Anterior cingulate cortex (tissue), 58 donors: ENCODE measurements at places on chromosomes 7 and 10.

- DNase-seq: no peak
These were observed 2.7 kb upstream of the CYP3A7 start for GRCh38 chr7:99737726-99738125.

- DNase-seq: no peak
These were observed 184.0 kb upstream of the INHBA start for GRCh38 chr7:41886901-41887311.

DNA sequence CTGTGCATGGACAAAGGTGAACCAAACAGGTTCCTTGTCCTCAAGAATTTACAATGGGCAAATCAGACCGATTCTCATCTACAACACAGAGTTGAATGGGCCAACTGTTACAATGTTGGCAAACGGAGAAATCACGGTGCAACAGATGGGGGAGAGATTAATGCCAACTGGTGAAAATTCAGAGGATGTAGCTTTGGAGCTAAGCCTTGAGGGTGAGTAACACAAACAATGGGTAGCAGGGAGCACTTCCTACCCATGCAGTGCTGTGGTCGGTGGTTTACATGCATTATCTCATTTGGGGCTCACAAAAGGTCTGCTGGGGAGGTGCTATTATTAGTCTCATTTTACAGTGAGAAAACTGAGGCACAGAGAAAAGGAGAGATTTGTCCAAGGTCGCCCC lies 902 bp upstream of the NFE2L3 start:
- DNase-seq: no peak

DNA sequence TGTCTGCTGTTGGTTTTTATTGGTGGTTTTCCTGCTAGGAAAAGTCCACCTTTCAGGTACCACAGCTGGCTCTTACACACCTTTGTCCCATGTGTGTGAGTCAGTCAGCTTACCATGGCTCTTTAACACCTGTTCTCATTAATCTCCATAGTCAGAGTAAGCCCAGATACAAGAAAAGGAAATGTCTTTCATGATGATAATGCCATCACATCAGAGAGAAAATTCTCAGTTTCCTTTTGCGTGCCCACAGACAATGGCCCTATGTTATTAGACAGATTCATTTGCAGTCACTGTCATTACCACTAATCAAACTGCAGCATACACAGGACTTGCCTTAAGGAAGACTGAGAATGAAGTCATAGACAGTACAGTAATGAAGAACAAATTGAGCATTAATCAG lies 1583.6 kb upstream of the LRRTM3 start:
- DNase-seq: no peak

DNA sequence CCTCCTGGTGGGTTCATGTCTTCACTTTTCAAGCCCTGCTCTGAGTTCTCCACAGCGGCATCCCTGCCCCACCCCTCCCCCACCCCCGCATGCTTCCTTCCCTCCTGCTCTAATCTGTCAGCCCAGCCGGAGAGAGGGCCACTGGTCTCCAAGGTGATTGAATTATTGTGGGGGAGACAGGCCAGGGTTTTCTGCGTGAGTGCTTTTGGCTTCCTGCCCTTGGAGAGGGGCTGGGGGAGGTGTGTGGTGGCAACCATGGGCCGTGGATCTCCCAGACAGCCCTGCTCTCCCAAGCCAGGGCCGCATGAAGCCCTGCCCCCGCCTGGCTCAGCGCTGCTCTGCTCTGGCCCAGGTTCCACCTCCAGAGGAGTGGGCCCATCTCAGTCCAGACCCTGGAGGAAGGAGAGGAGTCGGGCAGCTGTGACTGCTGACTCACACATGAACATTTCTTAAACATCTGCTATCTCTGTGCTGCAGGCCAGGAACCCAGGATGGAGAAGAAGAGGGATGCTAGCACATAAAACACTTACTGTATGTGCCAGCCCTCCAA lies 109.9 kb downstream of the ZMIZ1 start:
- peak; percentile 45 for DNase-seq

DNA sequence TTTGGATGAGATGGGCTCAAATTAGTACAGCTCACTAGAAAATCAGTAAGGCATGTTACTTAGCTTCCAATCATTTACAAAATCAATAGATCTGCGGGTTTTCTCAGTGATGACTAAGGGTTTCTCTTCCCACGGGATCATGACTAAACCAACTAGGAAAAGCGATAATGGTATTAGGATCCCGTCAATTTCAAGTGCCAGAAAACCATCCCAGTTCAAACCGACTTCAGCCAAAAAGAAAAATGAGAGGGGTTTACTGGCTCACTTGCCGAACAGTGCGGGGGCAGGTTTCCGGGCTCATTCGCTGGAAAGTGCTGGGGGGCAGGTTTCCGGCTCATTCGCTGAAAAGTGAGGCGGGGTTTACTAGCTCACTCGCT lies 62.1 kb upstream of the LYZL2 start:
- no peak for DNase-seq

DNA sequence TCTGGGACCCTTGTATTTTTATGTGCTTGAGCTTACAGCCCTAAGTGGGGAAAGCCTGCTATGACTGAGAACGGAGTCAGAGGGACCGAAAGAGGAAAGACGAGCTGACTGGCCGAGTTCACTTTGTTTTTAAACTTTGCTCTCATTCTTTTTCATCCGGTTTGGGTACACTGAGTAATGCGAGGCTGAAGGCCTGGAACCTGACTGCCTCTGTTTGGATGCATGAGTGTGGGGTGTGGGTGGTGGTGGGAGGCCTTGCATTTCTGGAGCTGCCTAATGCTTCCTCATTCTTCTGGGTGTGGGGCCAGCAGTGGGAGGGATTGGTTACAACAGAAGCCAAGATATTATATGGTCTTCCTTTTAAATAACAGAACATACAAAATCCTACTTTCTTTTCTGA lies 155.5 kb downstream of the BUB3 start:
- DNase-seq: no peak

DNA sequence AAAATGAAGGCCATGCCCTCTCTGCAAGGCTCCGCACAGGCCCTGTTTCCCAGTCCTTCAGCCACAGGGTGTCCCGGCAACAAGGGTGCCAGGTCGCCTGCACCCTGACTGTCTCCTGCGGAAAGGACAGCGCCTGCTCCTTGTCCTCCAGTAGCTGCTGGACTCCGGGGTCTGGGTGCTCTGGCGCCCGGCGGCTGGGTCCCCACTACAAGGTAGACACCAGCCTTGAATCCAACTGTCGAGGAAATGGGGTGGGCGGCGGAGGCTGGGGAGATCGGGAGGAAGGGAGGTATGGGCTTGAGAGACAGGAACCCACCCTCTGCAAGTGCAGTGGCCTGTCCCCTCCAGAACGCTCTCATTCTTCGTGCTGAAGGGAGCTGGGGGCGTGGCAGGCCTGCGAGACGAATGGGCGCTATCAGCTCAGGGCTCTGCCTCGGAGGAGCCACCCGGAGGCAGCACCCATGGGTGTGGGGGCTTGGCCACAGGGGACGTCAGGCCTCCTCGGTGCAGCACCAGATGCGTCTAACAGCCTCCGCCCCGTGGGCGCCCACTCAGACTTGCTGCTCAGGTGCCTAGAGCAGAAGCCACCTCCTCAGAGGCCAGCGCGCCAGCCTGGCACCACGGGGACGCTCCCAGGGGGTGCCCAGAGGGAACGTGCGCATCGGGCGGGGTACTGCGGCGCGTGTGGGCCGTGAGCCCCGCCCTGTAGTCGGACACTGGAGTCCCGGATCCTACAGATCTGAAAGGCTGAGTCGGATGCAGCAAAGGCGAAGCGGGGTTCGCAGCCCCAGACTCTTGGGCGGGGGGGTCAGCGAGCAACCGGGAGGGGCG lies 15.6 kb downstream of the ADAM8 start:
- no peak for DNase-seq

- no peak for DNase-seq
These were observed 23.3 kb downstream of the PODXL start for GRCh38 chr7:131533151-131533559.

DNA sequence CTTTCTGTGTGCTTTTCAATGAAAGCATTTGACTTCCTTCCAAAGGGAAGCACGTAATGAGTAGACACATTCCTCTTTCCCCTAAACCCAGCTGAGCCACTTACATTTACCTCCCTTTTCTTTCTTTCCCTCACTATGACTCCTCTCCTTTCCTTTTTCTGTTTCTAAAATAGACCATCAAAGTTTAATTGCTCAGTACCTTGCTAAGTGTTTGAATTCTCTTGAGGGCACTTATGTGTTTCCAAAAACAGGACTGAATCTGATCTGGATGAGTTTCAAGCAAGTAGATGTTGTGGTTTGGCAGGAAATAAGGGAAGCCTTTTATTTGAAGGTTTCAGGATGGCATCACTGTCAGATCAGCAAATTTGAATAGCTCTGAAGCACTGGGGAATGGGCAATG lies 396.2 kb downstream of the REEP3 start:
- DNase-seq: no peak

DNA sequence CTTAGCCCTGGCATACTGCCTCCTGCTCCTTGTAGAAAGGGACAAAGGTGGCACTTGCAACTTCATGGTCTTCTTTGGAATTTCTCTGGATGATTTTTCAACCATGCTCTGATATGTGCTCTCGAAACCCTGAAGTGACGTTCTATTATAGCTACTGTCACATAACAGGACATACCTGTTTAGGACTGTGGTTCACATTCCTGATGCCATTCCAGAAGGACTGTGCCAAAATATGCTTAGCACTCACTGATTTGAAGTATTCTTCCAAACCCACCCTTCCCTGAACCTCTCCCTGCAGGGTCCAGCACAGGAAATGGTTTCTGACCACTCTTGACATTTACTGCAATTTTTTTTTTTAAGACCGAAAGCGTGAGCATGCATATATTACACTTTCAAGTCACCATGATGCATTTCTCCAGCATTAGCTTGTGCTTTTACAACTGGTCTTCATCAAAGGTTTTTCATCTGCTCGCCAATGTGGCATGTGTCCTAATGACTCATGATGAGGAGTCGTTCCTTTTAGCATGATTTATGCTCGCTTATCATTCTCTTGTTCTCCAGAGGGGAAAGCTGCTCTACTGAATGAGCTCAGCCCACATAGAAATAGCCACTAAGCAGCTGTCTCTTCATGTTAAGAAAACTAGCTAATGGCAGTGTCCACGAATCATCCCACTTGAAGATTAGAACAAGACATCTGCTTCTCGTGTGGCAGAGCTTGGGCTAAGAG lies 135.2 kb downstream of the ADAM12 start:
- no peak for DNase-seq

GRCh38 chr7:2409745-2410414 lies 6.5 kb downstream of the CHST12 start:
- no peak for DNase-seq

GRCh38 chr10:18514537-18514936 lies 136.8 kb downstream of the NSUN6 start:
- DNase-seq: no peak

DNA sequence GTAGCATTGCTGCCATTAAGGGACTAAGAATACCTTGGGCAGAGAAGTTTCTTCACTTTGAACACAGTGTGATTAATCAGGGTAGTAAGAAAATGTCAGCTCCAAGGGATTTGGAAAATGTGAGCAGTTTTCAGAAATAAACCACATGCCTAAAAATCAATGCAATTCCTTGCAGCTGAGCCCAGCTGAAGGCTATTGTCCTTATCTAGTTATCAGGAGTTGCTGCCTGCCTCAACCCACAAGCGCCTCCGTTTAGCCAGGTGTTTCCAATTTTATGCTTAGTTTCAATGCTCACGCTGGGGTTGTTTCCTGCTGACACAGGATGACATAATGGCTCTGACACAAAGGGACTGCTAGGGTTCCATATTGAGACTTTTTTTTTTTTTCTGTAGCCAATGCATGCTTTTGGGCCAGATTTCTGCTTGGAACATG lies 132.3 kb upstream of the ANK3 start:
- no peak for DNase-seq
